ENCODE measurements at places on chromosomes 13 and 19. TPM values are rescaled to one million over a fixed set of nuclear protein-coding genes. Genes with fewer than 3 reads are reported as not detected.
A peak's percentile ranks its signal among the peaks of the same experiment; 100 is the strongest.

- no peaks in the 10 kb centered on the region for H3K4me1 ChIP-seq
- peak; percentile 53 for DNase-seq
- H3K27me3 ChIP-seq: no peaks in the 10 kb centered on the region
- H3K27ac ChIP-seq: no peak overlapping the region
These were observed 7.0 kb upstream of the MYDGF start for GRCh38 chr19:4676955-4677731.

DNA sequence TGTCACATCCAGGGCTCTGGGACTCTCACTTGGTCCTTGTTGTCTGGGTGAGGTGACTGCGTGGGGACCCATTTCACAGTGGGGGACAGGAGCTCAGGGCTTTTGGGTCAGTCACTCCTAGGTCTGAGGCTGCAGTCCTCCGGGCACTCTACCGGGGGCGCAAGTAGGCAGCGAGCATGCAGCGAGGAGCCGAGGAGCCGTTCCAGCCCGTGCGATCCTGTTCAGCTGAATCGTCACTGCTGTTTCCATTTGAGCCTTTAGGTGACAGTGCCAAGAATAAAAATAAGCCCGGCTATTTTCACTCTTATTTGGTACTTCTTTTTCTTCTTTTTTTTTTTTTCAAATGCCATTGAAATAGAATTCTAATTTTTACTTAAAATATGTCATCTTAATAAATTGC lies 126.5 kb downstream of the ZNF536 start:
- no peak overlapping the region for H3K27ac ChIP-seq
- no peaks in the 10 kb centered on the region for H3K4me1 ChIP-seq
- H3K27me3 ChIP-seq: no peaks in the 10 kb centered on the region
- H3K4me3 ChIP-seq: no peak overlapping the region

- DNase-seq: peak; percentile 80
- no peaks in the 10 kb centered on the region for H3K27me3 ChIP-seq
- H3K4me3 ChIP-seq: no peak overlapping the region
- peaks cover 13% of the 10 kb centered on the region for H3K4me1 ChIP-seq
- no peak overlapping the region for H3K27ac ChIP-seq
These were observed 10.9 kb downstream of the SLC46A3 start for GRCh38 chr13:28707629-28708427.

CYP4F2 gene
- total RNA-seq: 0.59 TPM

CDC42EP5 gene
- total RNA-seq: 3.0 TPM

Data from MCF 10A (cell line).